ENCODE measurements at places on chromosomes 6 and 20.

- DNase-seq: peak; percentile 65
Measured at GRCh38 chr20:50992733-50993457, 30.0 kb downstream of the KCNG1 start.

GRCh38 chr20:1423625-1424106 lies 30.8 kb upstream of the FKBP1A start:
- DNase-seq: no peak

DNA sequence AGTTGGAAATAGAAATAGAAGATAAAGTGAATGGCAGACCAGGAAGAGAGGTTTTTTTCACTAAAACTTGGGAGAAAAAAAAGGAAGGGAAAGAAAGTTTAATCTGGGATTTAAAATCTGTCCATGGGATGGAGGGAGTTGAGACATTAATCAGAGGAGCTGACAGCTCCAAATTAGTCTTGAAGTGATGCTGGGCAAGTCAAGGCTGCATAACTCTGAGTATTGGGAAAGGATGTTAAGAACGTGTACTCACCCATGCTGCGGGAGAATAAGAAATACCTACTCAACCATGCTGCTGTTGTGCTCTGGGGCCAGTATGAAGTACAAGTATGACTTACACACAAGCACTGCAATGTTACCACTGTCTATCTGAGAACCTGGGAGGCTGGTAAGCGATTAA lies 47.5 kb downstream of the SNRNP48 start:
- no peak for DNase-seq

DNA sequence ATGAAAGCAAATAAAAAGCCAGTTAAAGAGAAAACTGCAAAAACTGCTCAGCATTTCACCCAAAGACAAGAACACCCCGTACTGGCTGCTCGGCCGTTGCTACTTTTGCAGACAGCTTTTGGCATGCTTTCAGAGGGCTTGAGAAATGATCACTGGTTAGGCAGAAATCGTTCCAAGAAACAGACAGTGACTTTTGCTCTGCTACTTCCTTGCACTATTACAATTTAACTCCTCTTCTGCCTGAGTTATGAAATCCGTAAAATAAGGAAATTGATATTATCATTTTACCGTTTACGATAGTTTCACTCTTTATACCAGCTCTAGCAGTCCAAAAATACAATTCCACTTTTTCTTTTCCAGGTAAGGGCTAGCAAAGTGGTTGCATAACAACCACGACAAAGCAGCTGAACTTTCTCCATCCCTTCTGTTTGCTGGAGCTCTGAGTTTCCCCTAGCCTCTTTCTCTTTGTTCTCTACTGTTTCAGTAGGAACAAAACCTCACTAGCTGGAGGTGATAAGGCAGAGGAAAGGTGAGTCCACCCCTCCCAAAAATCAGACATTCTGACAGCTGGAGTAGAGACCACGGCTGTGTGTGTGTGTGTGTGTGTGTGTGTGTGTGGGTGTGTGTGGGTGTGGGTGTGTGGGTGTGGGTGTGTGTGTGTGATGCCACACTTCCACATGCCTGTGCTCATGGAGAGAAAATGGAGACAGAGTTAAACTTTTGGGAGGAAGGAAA lies 191.8 kb upstream of the RREB1 start:
- DNase-seq: no peak

GRCh38 chr6:132287101-132287500 lies 114.2 kb downstream of the MOXD1 start:
- DNase-seq: no peak

DNA sequence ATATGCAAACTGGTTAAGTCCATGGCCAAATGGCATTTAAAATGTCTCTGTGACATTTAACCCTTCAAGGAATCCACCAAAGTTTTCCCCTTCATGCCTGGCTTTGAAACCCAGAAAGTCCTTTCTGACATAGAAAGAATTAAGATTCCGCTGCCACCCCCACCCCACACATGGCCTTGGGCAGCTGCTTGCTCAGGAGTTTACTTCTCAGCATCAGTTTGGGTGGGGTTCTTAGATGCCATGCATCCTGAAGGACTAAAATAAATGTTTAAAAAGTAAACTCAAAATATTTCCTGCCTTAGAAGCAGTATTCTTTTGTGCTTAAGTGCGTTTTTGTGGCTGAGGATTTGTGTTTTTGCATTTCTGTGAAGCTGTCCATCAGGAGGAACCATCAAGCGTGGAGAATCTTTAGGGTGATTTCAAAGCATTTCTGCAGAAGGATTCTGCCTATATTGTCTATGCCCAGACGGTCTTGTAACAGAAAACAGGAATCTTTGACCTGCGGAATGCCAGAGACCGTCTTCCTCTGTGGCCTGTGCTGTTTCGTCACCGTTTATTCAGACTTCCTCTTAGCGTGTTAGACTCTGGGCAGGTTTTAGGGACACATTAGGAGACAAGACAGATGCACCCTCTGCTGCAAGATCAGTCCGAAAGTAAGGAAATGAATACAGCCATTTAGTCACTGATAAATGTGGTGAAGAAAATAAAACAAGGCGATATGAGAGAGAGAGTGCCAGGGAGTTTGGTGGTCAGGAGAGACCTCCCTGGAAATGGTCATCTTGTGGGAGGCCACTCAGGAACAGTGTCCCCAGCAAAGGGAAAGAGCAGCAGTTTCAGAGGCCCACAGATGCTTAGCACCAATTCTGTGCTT lies 6.2 kb downstream of the DUSP22 start:
- no peak for DNase-seq

GRCh38 chr20:17867131-17867925 lies 101.3 kb downstream of the SNX5 start:
- DNase-seq: no peak

- DNase-seq: no peak
Measured at GRCh38 chr6:122200440-122200839, 199.0 kb upstream of the HSF2 start.

DNA sequence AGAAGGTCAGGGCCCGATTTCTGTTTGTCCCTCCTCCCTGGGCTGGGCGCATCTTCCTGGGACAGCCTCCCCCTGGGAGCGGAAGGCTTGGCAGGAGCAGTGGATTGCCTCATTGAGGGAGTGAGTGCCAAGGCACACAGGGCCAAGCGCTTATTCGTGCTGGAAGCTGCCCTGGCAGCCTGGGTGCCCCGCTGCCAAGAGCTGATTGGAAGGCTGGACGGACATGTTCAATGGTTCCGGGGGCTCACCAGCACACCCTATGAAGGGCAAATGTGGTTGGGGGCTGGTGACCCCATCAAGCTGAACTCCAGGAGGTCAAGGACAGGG lies 10.3 kb upstream of the ZNF831 start:
- DNase-seq: no peak

DNA sequence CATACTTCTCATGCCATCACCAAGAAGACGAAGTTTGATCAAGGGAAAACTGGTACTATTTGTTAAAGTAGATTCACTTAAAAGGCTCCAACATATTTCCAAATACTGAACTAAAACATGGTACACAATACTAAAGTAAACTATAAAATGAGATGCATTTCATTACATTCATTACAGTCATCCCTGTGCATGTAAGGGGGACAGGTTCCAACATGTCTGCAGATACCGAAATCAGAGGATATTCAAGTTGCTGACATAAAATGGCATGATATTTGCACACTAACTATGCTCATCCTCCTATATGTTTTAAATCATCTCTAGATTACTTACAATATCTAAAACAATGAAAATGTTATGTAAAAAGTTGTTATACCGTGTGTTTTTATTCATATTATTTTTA lies 893.9 kb upstream of the MANEA start:
- DNase-seq: no peak

DNA sequence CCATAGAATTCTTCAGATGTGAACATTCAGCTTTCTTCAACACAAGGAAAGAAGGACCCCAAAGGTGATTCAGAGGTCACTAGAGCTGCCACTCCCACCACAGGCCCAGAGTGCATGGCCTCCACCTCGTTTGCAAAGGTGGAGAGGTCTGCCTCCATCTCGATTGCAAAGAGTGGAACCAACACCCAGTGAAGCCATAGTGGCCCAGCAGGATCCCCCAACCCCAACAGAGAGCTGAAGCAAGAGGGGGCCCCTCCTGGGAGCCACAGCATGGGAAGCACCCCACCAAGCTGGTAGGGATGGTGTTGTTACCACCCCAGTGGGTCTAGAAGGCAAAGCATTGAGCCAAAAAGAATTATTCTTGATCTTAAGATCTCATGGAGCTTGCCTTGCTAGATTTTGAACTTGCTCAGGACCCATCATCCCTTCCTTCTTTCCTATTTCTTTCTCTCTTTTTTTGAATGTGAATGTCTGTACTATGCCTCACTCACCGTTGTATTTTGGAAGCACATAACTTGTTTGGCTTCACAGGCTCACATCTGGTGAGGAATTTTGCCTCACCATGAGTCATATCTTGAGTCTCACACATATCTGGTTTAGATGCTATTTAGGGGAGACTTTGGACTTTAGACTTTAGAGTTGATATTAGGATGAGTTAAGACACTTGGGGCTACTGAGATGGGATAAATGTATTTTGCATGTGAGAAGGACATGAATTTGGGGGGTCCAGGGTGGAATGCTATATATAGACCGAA lies 119.2 kb downstream of the ANKRD60 start:
- DNase-seq: no peak

GRCh38 chr20:44038681-44039123 lies 124.0 kb downstream of the TOX2 start:
- no peak for DNase-seq

DNA sequence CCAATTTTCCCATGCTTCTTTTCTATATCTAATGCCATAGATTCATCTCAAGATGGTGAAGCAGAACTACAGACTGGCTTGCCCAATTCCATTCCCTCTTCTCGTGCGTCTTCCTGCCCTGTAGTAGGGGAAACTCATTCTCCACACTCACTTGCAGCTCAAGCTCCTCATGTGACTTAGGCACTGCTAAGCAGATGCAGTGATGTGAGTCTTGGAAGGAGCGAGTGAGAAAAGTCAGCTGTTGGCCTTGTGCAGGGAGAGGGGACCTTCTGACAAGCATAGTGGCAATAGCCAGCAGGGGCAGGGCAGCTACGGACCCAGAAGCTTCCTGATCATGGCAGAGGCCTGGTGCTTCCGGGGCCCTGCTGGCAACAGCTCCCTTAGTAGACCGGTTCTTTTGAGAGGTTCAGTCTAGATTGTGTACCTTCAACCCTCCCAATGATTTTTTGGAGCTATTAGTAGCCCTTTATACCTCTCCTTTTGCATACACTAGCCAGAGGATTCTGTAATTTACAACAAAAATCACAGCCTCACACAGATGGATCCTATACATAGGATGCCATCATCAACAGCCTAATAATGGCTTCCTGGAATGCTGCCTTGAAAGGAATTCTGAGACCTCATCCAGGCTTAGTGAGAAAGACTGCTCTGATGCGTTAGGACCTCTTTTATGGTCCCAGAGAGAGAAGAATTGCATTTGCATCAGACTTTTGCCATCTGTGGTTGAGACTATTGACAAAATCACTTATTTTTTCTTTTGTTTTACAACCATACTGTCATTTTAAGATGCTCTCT lies 121.5 kb upstream of the RIPOR2 start:
- DNase-seq: no peak

DNA sequence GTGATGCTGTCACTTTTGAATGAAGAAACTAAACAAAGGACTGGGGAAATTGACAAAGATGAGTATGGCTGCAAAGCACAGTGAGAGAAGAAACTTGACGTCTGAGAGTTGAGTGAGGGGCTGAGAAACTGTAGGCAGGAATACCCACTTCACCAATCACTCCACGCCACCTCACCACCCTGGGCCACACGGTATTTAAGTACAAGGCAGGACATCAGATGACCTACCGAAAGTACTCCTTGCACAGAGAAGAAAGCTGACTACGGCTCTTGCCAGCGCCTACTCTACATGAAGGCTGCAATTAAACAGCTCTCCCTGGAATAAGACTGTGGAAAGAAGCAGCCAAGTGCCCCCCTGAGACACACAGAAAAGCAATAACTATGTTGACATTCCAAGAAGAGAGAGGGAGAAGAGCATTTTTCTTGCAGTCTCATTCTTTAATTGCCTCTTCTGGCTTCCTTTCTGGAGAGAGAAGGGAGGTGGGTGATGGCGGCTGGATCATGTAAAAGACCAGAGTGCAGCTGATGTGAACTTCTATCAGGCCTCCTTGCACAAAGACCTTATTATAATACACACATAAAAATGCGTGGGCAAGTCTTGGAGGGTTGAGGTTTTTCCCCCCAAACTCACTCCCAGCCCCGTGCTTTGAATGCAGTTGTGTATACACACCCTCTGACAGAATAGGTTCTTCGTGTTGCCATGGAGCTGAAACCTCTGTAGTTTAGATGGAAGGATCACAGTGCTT lies 44.6 kb downstream of the HIVEP2 start:
- DNase-seq: no peak

- no peak for DNase-seq
Measured at GRCh38 chr6:16049168-16049567, 79.7 kb upstream of the MYLIP start.

- no peak for DNase-seq
Measured at GRCh38 chr20:49825521-49826033, 12.9 kb downstream of the SLC9A8 start.

DNA sequence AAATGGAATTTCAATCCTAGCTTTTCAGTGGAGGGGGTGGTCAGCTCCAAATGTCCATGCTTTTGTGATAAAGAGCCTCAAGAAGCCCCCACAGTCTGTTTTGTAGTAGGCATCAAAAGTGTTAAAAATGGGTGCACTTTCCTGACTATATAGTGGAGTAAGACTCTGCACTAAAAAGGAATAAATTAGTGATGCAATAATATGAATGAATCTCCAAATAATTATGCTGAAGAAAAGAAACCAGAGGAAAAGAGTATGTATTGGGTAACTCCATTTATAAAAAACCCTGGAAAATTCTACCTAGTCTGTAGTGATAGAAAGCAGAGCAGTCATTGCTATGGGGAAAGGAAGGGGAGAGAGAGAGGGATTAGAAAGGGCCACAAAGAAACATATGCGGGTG lies 310.4 kb upstream of the SUPT3H start:
- DNase-seq: no peak

DNA sequence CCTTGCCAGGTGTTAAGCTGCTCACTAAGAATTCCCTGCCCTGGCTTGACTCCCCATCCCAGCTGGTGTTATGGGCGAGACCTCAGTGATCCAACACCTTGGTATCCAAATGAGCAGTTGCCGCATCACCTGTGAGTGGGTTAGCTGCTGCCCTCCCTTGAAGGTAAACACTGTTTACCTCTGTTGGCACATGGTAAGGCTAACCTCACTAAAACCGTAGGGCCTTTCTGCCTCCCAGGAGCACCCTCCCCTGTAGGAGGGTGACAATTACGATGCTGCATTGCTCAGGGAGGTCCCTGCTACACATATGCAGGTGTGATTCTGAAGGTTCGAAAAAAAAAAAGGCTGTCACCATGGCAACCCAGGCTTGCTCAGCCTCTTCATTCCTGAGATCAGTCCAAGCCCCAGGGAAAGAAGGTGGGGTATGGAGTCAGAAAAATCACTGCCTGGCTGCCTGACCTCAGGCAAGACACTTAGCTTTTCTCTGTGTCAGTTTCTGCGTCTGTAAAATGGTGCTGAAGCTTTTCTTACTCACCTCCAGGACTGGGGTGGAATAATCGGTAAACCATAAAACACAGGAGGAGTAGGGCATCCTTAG lies 19.5 kb downstream of the PNPLA1 start:
- no peak for DNase-seq

- DNase-seq: no peak
Measured at GRCh38 chr6:39040080-39040673, 8.4 kb upstream of the GLP1R start.

Measured in 8988T (cell line).